ENCODE measurements at places on chromosomes 11 and 22.
A peak's percentile ranks its signal among the peaks of the same experiment; 100 is the strongest.

- DNase-seq, result no peak
Measured at GRCh38 chr11:8337130-8337795, 73.6 kb upstream of the LMO1 start.

- no peak for DNase-seq
Measured at GRCh38 chr11:57181678-57182305, at the start of gene LRRC55. LRRC55 (plus strand) TSS chr11:57181953; CDS start chr11:57182023, 70 bp downstream.

- DNase-seq, result no peak
Measured at GRCh38 chr22:31241936-31242335, 29.8 kb downstream of the LIMK2 start.

DNA sequence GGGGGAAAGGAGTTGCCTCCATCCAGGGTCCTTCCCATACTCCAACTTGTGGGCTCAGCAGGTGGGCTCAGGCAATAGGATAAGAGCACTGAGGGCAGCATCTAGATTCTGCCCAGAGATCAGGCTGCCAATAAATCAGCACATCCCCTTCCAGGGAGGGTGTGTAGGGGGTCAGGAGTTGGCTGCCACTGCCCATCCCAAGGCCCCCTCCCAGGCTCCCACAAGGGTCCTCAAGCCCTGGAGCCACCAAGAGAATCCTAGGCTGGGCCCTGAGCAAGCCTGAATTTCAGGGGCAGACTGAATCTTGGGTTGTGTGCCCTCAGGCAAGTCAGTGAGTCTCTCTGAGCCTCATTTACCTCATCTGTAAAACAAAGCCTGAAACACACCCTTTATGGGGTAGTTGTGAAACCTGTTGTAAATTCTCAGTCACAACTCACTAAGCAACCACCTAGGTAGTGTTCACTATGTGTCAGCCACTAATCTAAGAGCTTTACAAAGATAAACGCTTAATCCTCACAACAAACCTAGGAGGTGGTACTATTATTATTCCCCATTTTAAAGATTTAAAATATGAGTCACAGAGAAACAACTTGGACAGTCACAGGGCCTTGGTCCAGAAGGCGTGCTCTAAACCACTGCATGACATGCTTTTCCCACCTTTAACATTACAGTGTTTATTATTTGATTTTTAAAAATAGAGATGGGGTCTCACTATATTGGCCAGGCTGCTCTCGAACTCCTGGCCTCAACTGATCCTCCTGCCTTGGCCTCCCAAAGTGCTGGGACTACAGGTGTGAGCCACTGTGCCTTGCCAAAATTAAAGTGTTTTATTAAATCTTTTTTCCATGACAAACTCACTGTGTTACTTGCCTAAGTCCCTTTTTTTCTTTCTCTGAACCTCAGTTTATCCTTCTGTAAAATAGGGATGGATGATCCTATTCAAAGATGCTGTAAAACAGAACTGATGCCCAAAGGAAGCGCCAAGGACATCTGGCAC lies 36.2 kb downstream of the LMO1 start:
- peak; percentile 27 for DNase-seq

GRCh38 chr11:22130462-22131053 lies 62.3 kb upstream of the ANO5 start:
- DNase-seq, result peak; percentile 32

- no peak for DNase-seq
Measured at GRCh38 chr11:29183301-29183700, 833.5 kb downstream of the KCNA4 start.

GRCh38 chr22:19657252-19658056 lies 56.8 kb upstream of the SEPTIN5 start:
- no peak for DNase-seq

GRCh38 chr11:68687311-68687710 lies 3.0 kb downstream of the GAL start:
- no peak for DNase-seq

- DNase-seq, result peak; percentile 79
Measured at GRCh38 chr11:23789938-23790371, 706.9 kb upstream of the LUZP2 start.

DNA sequence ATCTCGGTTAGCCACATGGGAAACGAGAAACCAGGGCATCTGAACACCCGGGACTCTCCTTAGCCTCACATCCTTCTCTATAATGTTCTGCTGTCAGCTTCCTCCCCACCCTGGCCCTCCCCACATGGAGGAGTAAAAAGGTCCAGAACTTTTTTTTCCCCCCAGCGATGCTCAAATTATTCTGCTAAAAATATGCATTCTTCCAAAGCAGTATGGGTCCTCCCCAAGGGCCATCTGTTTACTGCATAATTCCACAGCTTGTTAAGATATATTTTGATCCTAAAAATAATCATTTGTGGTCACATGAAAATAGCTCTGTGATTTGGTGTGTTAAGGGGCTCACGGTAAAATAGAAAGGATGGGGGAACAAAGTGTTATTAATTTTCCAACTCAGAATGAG lies 281.5 kb upstream of the NARS2 start:
- DNase-seq, result no peak

DNA sequence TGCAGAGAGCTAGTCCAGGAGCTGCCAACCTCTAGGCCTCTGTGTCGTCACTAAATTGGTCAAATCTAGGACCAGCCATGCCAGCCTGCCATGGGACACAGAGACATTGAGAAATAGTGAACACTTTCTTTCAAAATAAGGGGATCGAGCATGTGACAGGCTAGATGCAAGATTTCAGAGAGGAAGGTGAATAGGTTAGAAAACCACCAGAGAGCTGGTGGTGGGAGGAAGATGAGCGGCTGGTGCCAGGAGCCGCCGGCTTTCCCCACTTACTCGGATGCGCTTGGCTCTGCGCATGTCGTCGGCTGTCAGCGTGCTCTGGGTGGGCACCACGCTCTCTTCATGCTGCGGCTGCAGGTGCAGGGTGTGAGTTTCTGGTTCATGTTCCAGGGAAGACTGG lies 35.4 kb upstream of the NFRKB start:
- DNase-seq, result no peak

DNA sequence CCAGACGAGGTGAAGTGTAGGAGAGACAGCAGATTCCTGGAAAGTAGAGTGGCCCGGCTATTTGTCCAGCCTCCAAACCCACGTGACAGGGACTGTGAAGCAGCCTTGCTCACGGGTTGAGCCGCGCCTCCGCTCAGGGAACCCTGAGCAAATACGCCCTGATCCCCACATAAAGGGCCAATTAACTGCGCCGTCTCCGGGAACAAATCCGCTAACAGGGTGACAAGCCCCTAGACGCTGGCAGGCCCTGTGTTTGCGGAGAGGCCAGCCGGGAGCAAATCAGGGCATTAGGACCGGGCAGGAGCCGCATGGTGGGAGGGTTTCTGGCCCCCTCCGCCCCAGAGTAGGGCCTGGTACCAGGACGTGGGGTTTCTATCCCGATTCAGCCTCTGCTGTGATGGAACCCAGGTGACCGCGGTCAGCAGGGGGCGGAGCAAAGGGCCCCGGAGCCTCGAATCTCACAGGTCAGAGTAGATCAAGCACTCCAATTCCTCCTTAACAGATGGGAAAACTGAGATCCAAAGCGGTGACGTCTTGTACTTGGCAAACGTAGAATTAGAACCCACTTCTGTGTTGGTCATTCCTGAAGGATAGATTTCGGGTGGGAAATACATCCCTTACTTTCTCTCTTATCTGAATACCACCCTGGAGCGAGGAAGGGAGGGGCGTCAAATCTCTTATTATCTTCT lies 2.0 kb upstream of the ROBO3 start:
- DNase-seq, result peak; percentile 72

DNA sequence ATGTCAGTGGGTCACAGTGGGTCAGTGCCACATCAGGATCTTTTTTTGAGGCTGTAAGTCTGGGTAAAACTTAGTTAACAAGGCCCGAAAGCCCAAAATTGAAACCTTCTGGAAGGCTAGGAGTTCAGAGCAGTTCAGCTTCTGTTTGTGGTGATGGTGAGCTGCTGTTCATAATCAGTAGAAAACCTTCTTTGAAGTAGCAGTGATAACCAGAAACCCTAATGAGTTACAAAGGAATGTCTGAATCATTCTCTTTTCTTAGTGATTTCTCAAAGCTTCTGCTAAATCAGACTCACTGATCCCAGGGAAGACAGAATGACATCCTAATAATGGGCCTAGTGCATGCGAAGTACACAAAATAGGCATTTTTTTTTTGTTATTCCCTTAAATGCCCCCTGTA lies 124.7 kb downstream of the PARVA start:
- DNase-seq, result no peak

Data from hepatocyte (in vitro differentiated cells).